ENCODE measurements at places on chromosomes 1 and 21. TPM values are rescaled to one million over a fixed set of nuclear protein-coding genes. Genes with fewer than 3 reads are reported as not detected.
A peak's percentile ranks its signal among the peaks of the same experiment; 100 is the strongest.

DNA sequence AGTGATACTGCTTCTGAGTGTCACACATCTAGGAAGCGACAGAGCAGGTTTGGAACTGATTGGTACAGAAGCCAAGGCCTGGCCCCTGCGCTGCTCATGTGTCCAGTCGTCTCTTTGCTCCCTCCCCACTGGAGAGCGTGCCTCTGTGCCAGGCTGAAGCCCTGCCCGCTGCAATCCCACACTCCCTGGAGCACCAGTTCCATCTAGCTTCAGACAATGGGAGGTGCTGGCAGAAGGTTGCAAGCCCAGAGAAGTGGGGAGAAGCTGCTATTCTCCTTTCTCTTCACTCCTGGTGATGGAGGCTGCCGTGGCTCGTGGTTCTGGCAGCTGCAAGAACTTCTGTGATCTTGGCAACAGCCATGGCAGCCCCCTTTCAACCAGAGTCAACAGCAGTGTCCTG lies 250.9 kb downstream of the MATN1 start:
- no peak for DNase-seq

- peak; percentile 43 for DNase-seq
Measured at GRCh38 chr21:39712976-39713375, 32.0 kb upstream of the IGSF5 start.

- no peak for DNase-seq
Measured at GRCh38 chr1:64543831-64544230, 73.9 kb downstream of the CACHD1 start.

DNA sequence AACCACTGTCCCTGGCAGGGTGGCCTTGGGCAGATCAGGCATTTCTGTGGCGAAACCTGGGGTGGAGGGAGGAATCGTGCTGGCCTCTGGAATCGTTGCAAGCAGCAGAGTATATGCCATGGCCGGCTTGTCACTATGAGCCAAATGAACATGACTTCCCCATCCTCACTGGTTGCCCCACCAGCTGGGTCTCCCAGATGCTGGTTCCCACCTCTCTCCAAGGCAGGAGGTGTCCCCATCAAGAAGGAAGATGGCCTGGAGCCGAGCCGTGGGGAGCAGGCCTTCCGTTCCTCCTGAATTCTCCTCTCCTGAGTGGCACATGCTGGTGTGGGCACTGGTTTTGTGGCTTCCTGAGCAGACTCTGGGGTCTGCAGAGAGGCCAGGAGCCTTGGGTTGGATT lies 60.2 kb upstream of the ACTRT2 start:
- no peak for DNase-seq

DNA sequence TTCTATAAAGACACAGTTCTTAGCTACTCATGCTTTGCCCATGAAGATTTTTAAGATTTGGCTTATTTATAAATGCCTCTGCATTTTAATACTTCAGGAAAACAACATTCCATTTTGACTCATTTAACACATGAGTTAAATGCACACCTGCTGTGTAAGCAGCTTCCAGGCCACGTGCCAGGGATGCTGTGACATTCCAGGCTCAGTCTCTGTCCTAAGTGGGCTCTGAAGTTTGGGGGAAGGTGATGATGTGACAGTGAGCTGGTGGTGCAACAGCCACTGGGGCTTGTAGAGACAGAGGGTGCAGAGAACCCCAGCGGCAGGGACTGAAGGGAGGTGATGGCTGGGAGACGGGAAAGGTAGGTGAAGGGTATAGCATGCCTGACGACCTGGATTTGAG lies 40.7 kb downstream of the HHAT start:
- DNase-seq: no peak

DNA sequence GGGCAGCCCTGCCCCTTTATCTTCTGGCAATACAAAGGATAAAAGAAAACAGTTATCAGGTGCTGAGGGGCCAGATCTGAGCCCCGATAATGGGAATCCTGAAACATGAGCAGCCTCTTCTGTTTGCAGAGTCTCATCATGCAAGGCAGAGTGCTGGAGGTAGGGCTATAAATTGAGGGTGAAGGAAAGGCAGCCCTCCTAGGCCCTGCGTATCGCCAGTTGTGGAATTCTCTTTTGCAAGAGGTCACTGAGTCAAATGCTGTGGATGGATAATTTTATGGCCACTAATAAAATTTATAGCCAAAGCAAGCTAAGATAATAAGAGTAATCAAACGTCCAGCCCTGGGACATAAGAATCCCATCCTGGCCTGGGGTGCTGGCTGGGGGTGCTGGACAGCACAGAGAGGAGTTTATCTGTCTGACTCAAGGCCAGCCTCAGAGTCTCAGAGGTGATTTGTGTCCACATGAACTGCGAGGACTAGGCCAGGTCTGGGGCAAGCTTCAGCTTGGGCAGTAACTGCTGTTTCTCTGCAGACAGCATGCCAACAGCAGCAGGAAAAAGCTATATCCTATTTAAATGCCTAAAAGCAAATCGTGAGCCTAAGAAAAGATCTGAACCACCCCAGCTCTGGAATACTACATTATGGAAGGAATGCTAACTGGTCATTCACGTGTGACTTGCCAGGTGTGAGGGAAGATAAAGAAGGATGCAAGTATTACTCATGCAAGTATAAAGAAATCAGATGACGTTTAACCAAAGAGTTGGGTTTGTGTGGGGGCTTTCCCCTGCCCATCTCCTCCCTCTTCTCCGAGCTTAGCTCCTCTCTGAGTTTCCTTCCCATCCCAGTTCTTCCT lies 254.8 kb downstream of the KIF26B start:
- DNase-seq: peak; percentile 65

DNA sequence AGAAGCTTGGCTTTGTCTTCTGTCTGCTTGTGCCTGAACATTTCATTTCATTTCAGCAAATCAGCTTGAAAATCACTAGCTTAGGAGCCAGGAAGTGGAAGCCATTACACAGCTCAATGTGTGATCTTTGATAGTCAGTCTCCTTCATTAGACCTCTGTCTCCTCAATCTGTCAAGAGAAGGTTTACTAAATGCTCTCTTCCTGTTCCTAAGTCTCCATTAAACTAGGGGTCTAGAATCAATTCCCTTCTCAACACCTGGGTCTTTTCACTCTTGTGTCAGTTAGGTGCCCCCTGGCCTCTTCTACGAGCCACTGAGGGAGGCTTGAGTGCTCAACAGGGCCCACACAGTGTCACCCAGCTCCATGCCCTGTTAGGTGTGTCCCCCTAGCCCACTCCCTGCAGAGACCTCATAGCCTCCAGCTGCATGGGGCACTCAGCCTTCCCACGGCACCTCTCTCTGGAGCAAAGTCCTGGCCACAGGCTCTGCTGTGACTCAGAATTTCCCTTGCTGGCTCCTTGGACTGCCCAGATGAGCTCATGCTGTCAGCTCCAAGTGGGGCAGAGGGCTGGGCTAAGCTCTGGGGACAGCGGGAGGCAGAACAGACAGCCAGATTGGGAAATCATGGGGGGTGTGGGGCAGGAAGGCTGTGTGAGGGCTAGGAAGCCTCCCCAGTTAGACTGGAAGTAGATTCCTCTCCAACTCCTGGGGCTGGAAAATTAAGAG lies 115.7 kb upstream of the IPO9 start:
- peak; percentile 80 for DNase-seq

DNA sequence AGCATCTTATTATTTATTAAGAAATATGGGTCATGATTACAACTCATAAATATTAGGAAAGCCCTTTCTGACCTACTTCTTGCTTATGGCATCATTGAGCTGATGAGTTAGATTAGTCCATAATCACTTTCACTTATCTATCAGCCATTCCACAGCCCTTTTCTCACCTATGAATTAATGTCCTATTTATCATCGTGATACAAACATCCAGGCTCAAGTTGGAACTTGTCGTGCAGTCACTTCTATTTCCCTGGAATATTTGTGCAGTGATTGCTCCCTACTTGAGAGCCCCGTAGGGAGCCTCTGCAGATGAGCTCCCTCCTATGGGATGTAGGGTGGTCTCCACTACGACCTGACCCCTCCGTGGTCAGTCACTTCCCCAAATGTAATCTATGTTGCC lies 8.1 kb upstream of the F3 start:
- no peak for DNase-seq

DNA sequence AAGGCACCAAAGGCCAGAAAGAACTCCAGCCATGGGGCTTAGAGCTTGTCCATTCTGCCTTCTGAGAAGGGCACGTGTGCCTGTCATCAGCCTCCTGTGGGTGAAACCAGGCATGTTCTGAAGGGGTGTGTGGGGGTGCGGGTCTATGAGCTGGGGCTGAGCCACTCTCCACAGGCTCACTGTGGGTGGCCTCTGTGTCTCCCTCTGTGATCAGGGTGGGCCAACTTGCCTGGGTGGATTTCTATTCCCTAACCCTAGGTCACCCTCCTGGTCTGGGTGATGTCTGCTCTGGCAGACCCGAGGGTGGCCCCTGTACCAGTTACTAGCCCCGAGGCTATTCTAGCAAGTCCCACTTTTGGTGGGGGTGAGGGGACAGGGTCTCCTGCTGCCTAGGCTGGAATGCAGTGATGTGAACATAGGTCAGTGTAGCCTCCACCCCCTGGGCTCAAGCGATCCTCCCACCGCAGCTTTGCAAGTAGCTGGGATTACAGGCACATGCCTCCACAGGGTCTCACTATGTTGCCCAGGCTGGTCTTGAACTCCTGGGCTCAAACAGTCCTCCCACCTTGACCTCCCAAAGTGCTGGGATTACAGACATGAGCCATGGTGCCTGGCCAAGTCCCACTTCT lies 94.4 kb downstream of the TRIM11 start:
- no peak for DNase-seq

- DNase-seq: peak; percentile 59
Measured at GRCh38 chr1:65247419-65248359, 61.7 kb upstream of the DNAJC6 start.

- peak; percentile 53 for DNase-seq
Measured at GRCh38 chr1:154765970-154766369, 104.1 kb downstream of the KCNN3 start.

DNA sequence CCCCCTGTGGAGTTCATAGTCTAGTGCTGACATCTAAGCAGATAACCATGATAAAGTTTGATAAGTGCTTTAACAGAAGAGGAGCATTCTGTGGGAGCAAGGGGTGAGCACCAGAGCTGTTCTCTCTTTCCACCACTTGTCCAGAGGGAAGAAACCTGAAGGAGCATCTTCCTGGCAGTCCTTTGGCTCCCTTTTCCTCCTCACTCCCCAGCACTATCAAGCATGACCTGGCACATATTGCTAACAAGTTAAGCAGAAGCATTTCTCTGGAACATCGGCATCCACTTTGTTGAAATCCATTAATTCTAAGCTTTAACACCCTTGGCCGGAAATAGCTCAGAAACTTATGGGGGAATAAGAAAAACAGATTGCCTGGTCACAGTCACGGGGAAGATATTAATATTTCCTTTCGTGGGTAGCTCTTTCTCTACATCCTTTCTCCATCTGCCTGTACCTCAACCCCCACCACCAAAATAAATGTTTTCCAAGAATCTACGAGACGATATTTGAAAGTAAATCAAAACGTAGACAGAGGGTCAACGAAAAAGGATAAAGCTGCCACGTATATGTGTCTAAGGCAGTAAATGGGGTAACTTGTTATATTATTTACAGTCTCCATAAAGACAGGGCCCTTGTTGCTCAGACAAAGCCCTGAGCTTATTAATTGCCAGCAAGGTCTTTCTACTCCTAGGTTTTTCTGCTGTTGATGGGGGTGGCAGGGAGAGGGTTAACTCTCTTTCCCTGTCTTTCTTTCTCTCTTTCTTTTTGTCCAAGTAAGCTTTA lies 351.4 kb downstream of the NUF2 start:
- DNase-seq: no peak

GRCh38 chr1:91174734-91175133 lies 152.9 kb upstream of the ZNF644 start:
- DNase-seq: no peak

DNA sequence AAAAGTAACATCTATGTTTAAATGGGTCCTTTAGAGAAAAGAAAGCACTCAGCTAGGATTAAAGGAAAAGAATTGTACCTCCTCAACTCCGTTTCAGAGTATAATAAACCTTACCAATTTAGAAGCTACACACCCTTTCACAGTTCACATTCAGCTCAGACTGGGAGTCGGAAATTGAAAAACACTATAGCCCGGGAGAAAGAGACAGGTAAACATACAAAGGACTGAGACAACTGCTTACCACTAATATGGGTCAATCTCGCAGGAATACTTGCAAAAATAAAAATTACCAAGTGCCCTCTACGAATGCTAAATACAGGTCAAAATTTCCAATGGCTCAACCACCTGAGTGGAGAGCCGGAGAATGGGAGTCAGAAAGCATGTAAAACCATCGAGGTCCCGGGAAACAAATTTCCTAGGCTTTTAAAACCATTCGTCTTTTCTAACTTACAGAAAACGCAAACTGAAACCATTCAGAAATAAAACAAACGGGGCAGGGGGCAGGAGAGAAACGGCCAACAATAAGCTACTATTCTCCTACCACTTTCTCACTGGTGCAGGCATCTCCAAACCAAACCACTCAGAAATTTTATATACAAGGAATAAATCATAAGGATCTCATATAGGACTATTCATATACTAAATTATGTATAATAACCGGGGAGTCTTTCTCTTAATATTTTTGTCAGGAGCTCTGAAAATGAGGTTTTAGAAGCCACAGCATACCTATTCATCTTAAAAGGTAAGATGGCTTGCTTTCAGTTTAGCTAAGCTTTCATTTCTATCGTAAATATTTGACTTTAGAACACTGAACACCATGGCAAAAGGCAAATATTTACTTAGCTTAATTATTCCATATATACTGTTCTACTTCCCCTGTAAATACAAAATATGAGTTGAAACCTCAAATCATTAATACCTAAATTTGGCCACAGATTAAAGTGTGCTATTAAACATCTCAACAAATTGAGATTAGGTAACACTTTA lies 136.5 kb downstream of the RERE start:
- no peak for DNase-seq

GRCh38 chr1:201309416-201309815 lies 26.1 kb downstream of the PKP1 start:
- DNase-seq: peak; percentile 84

DNA sequence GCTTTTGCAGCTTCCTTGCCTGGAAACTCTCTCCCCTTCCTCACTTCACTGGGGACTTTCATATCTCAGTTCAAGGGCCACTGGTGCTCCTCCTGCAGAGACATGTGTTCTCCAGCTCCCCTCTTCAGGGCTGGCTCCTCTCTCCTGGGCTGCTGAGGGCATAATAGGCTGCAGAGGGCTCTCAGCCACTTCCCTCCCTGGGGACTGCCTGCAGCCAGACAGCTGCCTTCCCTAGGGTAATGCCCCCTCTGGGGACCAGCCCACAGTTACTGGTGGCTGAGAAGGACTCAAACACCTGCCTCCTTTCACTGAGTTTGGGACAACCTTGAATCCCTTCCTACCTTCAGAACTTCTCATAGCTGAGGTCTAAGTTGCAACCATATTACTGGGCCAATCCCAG lies 104.8 kb upstream of the POU3F1 start:
- no peak for DNase-seq

GRCh38 chr1:189970331-189971230 lies 507.1 kb downstream of the BRINP3 start:
- DNase-seq: no peak

Gene USF1
- 49.7 TPM for total RNA-seq

Gene RFX5
- 25.0 TPM for total RNA-seq

Gene MYBPHL
- total RNA-seq: not detected

Gene ERVH48-1
- 37.9 TPM for total RNA-seq

Gene SLC1A7
- total RNA-seq: not detected

Gene RNU1-2
- 1,622 TPM for total RNA-seq
